Effector memory CD4-positive, alpha-beta T cell (primary cell): ENCODE measurements at places on chromosomes 12 and 14.

DNA sequence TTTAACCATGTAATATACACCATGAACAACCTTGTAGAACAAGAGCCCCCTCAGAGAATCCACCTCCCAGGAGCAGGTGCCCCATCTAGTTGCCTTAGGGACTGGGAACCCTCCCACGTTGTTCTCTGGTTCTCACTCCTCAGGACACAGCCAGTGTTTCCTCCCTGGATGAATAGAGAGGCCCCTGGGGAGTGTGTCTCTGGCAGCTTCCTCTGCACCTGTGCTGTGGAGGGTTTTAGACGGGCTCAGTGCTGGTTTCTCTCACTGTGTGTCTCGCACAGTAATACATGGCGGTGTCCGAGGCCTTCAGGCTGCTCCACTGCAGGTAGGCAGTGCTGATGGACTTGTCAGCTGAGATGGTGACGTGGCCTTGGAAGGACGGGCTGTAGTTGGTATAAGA, 581.3 kb downstream of the TMEM121 start:
- no peak overlapping the region for H3K27ac ChIP-seq
- DNase-seq: no peak
- no peaks in the 10 kb centered on the region for H3K36me3 ChIP-seq
- H3K4me3 ChIP-seq: no peak overlapping the region

GRCh38 chr12:127125607-127126259, 1141.2 kb upstream of the TMEM132C start:
- no peak for DNase-seq
- H3K27me3 ChIP-seq: no peaks in the 10 kb centered on the region
- no peaks in the 10 kb centered on the region for H3K4me1 ChIP-seq
- H3K4me3 ChIP-seq: no peak overlapping the region
- no peak overlapping the region for H3K27ac ChIP-seq
- no peaks in the 10 kb centered on the region for H3K36me3 ChIP-seq

DNA sequence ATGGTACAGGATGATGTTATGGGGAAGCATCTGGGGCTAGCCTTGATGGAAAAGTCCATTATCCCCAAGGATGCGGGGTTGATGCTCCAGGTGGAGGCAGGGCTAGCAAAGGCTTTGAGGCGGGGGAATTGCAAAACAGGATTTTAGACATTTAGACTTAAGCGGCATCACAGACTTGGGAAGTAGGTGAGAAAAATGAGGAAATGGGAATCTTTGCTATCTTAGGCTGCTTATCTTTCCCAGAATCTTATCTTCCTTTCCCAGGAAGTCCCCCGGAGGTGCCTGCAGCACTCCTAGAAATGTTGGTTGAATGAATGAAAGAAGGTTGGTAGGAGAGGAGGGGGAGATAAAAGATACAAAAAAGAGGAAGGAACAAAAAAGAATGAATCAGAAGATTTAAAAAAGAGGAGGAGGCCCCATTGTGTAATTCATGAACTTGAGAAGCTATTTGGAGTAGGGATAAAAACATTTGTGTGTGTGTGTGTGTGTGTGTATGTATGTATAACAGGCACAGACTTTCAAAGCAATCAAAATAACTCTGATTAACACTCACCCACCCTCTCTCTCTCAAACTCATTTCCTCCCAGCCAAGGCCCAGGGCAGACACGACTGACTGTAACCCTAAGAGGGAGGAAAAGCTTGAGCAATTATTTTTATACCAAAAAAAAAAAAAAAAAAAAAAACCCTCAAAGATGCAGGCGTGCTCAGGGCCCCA, 62.5 kb upstream of the TBX3 start:
- no peaks in the 10 kb centered on the region for H3K36me3 ChIP-seq
- no peaks in the 10 kb centered on the region for H3K4me1 ChIP-seq
- no peak overlapping the region for H3K4me3 ChIP-seq
- no peak overlapping the region for H3K27ac ChIP-seq
- H3K27me3 ChIP-seq: no peaks in the 10 kb centered on the region
- DNase-seq: no peak

GRCh38 chr12:28033538-28033915, 61.0 kb upstream of the PTHLH start:
- no peak overlapping the region for H3K4me3 ChIP-seq
- H3K27ac ChIP-seq: no peak overlapping the region
- H3K27me3 ChIP-seq: no peaks in the 10 kb centered on the region
- no peak for DNase-seq

DNA sequence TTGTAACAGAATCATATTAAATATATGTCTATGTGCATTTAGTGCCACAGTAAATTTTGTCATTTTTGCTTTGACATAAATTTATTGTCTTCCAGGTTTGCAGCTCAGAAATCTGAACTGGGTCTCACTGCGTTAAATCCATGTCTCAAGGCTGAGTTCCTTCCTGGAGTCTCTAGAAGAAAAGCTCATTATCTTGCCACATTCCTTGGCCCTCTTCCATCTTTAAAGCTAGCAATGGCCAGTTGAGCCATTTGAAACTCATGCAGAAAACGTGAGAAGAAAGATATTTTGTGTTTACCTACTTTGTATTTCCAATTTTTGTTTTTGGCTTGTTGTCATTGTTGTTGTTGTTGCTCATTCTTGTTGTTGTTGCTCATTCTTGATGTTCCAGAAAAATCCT, 10.7 kb downstream of the PRH1 start:
- no peaks in the 10 kb centered on the region for H3K4me1 ChIP-seq
- no peak for DNase-seq
- no peak overlapping the region for H3K27ac ChIP-seq
- H3K4me3 ChIP-seq: no peak overlapping the region
- no peaks in the 10 kb centered on the region for H3K36me3 ChIP-seq

GRCh38 chr14:81153187-81153586, 67.6 kb downstream of the GTF2A1 start:
- H3K27me3 ChIP-seq: no peaks in the 10 kb centered on the region
- DNase-seq: no peak
- no peak overlapping the region for H3K4me3 ChIP-seq
- H3K36me3 ChIP-seq: no peaks in the 10 kb centered on the region
- H3K4me1 ChIP-seq: no peaks in the 10 kb centered on the region

DNA sequence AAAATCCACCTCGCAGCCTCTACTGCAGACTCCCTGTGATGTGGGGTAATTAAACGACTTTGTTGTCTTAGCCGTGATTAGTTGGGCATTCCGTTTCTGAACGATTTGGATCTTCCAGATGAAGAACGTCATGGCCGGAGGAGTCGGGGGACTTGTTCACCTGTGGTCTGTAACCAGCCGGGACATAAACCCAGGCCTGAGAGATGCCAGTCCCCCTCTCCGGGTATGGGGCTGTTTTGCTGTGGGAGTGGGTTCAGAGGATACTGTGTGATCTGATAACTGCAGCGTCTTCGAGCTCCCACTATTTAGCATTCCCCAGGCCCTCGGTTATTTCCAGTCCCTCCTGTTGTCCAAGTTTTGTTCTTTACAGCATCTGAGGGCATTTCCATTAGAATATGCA, 96.1 kb downstream of the PIWIL1 start:
- no peaks in the 10 kb centered on the region for H3K4me1 ChIP-seq
- H3K4me3 ChIP-seq: no peak overlapping the region
- no peaks in the 10 kb centered on the region for H3K36me3 ChIP-seq
- H3K27ac ChIP-seq: no peak overlapping the region
- H3K27me3 ChIP-seq: no peaks in the 10 kb centered on the region

DNA sequence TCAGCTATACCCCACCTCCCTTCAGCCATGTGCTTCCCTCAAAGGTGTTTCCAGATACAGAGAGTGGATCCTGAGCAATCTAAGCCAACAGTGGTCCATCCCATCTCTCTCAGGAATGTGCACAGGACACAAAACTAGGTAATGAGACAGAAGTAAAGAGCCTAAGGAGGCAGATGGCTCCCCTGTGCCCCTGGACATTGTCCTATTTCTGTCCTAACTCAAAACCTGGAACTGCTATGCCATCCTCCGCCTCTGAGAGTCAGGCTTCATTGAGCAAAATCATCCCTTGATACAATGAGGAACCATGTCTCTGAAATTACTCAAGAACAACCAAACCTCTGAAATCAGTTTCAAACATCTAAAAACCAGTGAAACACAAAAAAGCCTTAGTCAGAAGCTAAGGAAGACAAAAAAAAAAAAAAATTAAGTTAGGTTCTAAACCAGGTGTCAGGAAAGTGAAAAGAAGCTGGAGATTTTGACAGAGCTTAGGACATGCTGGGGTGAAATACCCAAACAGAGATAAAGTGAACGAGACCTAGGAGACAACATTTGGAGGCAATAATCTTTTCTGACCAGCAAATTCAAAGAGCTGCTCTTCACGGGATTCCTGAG, 200.3 kb upstream of the PLEKHG7 start:
- H3K36me3 ChIP-seq: no peaks in the 10 kb centered on the region
- no peak overlapping the region for H3K4me3 ChIP-seq
- DNase-seq: no peak
- no peak overlapping the region for H3K27ac ChIP-seq

DNA sequence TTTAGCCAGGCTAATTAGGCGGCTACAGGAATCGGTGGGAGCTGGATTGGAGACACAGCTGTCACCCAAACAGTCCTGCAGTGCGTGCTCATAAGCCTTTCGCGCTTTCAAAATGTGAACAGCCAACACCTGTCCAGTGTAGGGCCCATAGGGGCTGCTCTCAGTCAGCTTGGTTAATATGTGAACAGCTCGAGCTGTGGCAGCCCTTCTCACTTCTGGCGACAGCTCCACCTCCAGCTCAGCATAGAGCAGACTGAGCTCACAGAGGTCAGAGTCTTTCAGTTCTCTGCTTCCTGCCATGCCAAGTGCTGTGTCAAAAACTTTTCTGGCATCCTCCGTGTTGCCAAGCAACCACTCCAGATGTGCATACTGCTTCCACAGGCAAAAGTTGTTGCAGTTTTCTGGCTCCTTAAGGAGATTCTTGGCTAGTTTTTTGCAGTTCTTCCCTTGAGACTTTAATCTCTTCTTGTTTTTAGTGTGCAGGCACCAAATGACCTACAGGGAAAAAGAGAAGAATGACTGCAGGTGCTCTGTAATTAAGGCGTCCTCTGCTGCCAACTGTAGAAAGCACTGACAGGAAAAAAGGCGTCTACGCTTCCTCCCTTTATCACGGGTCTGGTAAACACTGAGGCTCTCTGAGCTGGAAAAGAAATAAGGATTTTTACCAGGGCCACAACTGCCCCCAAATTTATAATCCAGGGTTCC, 32.5 kb downstream of the PSMC1 start:
- no peak overlapping the region for H3K4me3 ChIP-seq
- DNase-seq: no peak
- H3K36me3 ChIP-seq: peaks cover 32% of the 10 kb centered on the region
- H3K27me3 ChIP-seq: no peaks in the 10 kb centered on the region
- no peak overlapping the region for H3K27ac ChIP-seq

GRCh38 chr12:6390084-6390799, 6.3 kb downstream of the LTBR start:
- H3K4me1 ChIP-seq: no peaks in the 10 kb centered on the region
- H3K27ac ChIP-seq: no peak overlapping the region
- H3K36me3 ChIP-seq: no peaks in the 10 kb centered on the region
- no peaks in the 10 kb centered on the region for H3K27me3 ChIP-seq

- DNase-seq: no peak
- peaks cover 12% of the 10 kb centered on the region for H3K36me3 ChIP-seq
- H3K27ac ChIP-seq: no peak overlapping the region
- no peaks in the 10 kb centered on the region for H3K27me3 ChIP-seq
- peaks cover 10% of the 10 kb centered on the region for H3K4me1 ChIP-seq
- H3K4me3 ChIP-seq: no peak overlapping the region
Measured at GRCh38 chr14:77599889-77600288, 16.5 kb downstream of the SPTLC2 start.

DNA sequence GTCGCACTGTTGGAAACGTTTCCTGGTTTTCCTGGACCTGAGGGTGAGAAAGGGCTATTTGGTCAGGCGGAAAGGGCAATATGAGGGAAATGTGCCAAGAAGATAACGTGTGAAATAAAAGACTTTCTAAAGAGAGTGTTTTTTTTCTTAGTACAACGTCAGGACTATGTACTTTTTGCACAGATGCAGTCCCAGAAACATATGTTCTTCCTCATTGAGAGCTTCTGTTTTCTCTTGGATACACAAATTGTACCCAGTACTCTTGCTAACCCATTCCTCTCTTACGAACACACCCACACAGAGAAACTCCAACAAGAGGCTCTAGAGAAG, 669 bp upstream of the PKP2 start:
- H3K4me1 ChIP-seq: peaks cover 3% of the 10 kb centered on the region
- H3K36me3 ChIP-seq: no peaks in the 10 kb centered on the region
- DNase-seq: no peak
- peak overlapping the region; percentile 40 for H3K4me3 ChIP-seq
- H3K27ac ChIP-seq: no peak overlapping the region

DNA sequence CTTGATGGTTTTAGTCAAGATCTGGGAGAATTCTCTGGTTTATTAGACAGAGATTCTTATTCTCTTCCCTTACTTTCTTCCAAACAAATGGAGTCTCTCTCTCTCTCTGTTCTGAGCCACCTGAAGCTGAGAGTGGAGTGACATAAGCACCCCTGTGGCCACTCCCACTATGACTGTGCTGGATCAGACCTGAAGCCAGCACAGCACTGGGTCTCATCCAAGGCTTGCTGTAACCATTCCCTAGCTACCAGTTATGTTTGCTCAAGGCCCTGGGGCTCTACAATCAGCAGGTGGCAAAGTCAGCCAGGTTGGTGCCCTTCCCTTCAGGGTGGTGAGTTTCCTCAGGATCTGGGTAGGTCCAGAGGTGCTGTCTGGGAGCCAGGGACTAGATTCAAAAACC, 568.5 kb downstream of the AACS start:
- H3K4me3 ChIP-seq: no peak overlapping the region
- no peaks in the 10 kb centered on the region for H3K4me1 ChIP-seq
- DNase-seq: no peak
- H3K27ac ChIP-seq: no peak overlapping the region
- no peaks in the 10 kb centered on the region for H3K27me3 ChIP-seq

DNA sequence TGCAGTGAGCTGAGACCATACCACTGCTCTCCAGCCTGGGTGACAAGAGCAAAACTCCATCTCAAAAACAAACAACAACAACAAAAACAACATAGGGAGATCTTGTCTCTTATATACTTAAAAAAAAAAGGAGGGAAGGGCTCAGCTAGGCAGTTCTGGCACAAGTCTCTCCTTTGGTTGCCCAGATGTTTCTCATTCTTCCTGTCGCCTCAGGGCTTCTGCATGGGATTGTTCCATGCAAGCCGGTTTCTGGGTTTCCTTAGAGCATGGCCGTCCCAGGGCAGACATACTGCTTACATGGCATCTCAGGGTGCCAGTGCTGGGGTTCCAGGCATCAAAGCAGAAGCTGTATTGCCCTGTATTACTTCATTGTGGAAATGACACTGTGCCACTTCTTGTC, 5.2 kb upstream of the SLC8B1 start:
- no peak for DNase-seq
- no peaks in the 10 kb centered on the region for H3K4me1 ChIP-seq
- no peaks in the 10 kb centered on the region for H3K27me3 ChIP-seq
- no peak overlapping the region for H3K4me3 ChIP-seq
- no peak overlapping the region for H3K27ac ChIP-seq
